NCI-H1417 treated with DMSO at 0.1 percent for 48 hours (cell line): ENCODE measurements at places on chromosomes 4 and X.

DNA sequence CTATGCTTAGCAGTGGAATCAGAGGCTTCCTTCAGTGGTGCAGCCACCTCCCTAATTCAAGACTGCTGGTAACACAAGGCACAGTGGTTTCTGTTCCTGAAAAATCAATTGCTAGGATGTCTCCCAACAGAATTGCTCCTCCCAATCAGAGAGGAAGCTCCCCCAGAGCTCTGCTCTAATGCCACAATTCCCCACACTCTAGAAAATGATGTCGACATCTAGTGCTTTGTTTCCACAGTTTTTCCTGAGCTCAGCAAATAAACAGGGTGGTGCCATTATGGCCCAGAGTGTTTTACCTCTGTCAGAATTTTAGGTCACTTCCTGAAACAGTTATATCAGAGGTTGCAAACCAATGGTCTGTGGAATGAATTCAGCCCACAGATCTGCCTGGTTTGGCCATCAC is 24.7 kb downstream of the TAB3 start:
- DNase-seq = no peak

DNA sequence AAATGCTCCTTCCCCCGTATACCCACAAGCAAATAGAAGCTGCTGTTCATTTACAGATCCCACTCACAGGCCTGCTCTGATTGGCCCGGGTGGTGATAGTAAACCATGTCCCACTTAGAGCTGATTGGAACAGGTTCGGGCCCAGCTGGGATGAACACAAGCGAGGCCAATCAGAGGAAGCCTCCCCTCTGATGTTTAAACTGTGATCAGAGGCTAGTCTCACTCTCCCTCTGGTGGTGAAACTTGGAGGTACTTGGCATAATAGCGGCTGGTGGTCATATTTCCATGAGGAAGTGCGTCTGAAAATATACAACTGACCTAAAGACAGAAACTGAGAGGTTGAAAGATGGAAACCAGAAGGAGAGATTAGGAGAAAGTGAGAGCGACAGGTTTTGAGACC is 51.5 kb upstream of the TRPC3 start:
- no peak for DNase-seq

GRCh38 chr4:69773484-69773883 is 13.1 kb upstream of the SULT1B1 start:
- DNase-seq = no peak

GRCh38 chr4:124932447-124932846 is 219.9 kb upstream of the ANKRD50 start:
- DNase-seq = no peak

DNA sequence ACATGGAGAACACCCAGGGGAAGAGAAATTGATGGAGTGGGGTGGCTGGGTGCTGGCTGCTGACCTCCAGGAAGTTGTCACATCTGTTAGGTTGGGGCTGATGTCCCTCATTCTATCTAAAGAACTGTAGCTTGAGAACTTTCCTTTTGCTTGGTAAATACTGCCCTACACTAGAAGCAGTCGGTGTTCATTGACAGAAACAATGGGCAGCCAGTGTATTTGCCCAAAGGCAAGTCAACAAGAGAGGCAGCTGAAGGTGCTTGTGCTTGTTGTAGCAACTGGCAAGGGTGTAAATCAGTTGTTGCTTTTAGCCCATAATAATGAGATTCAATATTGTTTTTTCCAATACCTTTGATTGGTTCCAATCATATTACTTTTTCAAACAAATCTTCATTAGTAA is 956 bp downstream of the TMEM154 start:
- no peak for DNase-seq

DNA sequence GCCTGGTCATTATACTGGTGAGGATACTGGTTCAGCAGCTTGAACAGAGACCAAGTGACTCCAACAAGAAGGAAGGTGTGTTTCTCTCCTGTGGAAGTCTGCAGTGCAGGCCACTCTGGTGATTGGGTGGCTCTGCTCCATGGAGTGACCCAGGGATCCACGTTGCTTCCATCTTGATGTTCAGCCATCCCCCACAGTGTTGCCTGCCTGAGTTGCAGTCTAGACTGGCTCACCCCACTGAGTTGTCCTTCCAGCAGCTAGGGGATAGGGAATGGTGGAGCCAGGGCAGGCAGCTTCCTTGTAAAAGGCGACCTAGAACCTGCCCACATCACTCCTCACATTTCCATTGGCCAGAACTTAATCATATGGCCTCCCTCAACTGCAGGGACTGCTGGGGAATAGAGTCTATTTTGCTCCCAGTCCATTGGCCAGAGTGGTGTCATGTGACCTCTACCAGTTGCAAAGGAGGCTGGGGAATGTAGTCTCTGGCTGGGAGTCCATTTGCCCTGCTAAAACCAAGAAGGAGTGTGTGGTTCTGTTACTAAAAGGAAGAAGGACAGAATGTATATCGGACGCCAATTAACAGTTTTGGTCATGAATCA is 8.0 kb downstream of the MAN2B2 start:
- no peak for DNase-seq

GRCh38 chrX:11698702-11699101 is 33.0 kb upstream of the ARHGAP6 start:
- no peak for DNase-seq

DNA sequence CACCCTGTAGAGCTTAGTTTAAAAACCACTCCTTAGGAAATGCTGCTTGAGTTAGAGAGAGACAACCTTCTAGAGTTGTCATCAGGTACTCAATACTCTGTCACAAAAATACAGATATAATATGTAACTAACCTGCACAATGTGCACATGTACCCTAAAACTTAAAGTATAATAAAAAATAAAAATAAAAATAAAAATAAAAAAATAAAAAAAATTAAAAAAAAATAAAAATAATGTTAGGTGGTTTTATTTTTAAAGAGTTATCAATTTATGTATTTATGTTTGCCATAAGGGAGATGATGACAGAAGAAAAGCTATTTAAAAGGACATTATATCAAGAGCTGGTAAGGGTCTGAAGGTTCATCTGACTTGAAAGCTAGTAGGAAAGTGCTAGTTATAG is 397.9 kb downstream of the TMA16 start:
- DNase-seq = no peak

DNA sequence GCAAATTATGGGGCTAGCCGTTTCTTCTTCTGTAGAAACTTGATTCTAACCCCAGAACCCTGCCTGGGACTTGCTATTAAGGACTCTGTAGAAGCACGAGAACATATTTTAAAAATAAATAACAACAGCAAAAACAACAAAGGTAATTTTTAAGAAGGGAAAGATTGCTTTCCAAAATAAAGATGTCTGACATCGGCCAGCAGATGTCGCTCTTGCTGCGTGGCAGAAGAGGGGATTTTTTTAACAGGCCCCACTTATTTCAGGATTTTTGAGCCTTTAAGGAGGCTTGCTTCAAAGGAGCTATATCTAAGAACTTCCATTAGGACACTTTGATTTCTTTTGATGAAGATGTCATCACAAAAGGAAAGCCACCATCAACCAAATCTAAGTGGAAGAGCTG is 62.8 kb upstream of the EGFL6 start:
- DNase-seq = peak; percentile 28

DNA sequence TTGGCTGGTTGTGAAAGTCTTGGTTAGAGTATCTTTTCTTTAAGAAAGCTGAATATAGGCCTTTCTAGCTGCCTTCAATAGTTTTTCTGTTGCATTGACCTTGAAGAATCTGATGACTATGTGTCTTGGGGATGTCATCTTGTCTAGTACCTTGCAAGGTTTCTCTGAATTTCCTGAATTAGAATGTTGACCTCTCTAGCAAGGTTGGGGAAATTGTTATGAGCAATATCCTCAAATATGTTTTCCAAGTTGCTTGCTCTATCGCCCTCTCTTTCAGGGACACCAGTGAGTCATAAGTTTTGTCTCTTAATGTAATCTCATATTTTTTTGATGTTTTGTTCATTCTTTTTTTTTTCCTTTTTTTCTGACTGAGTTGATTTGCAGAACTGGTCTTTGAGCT is 194.7 kb downstream of the RAB28 start:
- DNase-seq = no peak

- DNase-seq = no peak
Measured at GRCh38 chrX:113529426-113530013, 688.9 kb upstream of the AMOT start.
